ENCODE measurements at places on chromosomes 7 and 10.

- DNase-seq, result no peak
Measured at GRCh38 chr7:84336766-84337165, 142.2 kb upstream of the SEMA3A start.

DNA sequence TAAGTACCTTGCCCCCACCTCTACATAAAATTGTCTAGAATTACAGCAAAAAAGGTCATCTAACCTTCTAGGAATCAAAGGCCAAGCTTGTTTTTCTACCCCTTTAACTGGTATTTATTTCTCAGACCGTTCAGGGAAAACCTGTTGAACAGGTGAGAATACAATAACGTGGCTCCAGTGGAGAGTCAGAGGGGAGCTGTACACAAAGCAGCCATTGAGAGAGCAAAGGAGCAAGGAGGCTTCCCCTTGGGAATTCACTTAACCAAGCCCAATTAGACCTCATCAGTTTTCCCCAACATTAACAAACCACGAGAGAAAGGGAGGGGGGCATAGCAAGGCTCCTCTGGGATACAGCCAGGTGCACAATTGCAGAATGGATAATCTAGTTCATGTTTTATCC lies 101.9 kb downstream of the ELMO1 start:
- no peak for DNase-seq

- peak; percentile 84 for DNase-seq
Measured at GRCh38 chr10:80699602-80700039, 161.9 kb downstream of the SH2D4B start.

DNA sequence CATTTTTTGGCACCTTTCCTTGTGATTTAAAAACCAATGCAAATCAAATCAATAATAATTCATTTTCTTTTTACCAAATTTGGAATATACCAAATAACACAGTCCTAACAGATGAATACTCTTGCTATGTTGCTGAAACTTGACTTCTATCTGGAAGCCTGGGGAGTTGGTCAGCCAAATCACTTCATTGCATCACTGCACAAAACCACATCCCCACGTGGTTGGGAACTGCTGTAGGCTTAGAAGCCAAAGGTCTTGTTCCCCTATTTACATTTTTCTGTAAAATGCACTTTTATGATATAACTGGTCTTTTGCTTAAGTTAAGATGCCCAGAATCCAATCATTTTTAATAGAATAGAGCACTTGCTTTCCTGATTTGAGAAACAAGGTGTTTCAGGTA lies 15.2 kb downstream of the GPR85 start:
- DNase-seq, result no peak

GRCh38 chr7:131122394-131122793 lies 205.3 kb upstream of the MKLN1 start:
- DNase-seq, result no peak

DNA sequence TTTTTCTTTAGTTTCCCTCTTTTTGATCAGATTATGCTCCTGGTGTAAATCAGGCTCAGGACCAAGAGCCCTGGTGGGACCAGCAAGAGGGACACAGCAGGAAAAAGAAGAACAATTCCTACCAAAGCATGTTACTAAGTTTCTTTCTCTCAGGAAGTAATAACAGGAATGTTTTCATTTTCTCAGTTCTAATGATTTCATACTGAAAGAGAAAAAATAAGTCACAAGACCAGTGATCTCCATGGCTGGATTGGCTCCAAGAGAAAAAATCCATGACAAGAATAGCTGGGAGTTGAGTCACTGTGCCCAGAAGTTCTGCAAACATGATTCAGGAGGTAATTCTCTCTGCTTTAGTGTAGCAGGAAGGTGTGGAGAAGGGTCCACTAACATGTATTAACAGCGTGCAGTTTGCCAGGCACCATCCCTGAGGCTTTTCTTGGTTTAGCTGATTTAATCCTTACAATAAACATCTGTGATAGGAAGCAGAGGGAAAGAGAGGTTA lies 23.8 kb upstream of the IFIT2 start:
- DNase-seq, result no peak

- DNase-seq, result peak; percentile 79
Measured at GRCh38 chr10:123154711-123155505, 706 bp downstream of the BUB3 start.

DNA sequence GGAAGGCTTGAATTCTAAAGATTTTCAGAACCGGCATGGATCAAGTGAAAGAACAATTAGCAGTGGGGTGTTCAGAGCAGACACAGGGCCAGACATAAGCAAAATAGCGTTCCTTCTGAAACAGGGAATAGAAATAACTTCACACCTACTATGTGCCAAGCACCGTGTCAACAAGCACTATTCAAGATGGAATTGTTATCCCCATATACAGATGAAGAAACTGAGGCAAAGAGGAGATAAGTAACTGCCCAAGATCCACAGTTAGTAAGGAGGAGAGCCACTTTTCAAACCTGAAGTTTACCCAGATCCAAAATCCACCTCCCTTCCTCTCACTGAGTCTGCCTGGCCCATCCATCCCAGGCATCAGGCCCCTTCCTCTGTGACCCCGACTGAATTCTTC lies 73.6 kb upstream of the PIK3CG start:
- DNase-seq, result no peak

GRCh38 chr10:29621161-29621560 lies 13.6 kb downstream of the SVIL start:
- DNase-seq, result no peak

All from left forelimb (tissue), 1 donor.